ENCODE measurements at places on chromosomes 1 and 21.

- DNase-seq: no peak
Measured at GRCh38 chr21:41678924-41679318, 87.9 kb downstream of the RIPK4 start.

- DNase-seq: no peak
Measured at GRCh38 chr1:192024881-192025280, 133.4 kb upstream of the RGS18 start.

DNA sequence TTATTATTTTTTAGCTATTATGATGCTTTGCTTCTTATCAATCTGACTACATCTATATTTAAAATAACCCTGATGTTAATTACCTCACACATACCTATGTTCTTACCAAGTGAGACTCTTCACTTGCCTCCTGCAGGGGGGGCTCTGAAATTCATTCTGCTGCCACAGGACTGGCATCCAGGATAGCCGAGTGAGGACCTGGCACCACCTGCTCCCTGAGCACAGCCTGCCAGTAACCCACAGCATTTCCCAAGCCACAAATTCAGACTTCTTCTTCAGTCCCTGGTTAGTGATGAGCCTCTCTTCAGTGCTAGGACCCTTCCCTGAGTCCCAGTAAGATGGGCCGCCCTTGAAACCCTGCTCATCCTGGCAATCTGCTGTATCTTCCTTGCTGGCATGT, 296.5 kb upstream of the PLXNA2 start:
- DNase-seq: no peak

DNA sequence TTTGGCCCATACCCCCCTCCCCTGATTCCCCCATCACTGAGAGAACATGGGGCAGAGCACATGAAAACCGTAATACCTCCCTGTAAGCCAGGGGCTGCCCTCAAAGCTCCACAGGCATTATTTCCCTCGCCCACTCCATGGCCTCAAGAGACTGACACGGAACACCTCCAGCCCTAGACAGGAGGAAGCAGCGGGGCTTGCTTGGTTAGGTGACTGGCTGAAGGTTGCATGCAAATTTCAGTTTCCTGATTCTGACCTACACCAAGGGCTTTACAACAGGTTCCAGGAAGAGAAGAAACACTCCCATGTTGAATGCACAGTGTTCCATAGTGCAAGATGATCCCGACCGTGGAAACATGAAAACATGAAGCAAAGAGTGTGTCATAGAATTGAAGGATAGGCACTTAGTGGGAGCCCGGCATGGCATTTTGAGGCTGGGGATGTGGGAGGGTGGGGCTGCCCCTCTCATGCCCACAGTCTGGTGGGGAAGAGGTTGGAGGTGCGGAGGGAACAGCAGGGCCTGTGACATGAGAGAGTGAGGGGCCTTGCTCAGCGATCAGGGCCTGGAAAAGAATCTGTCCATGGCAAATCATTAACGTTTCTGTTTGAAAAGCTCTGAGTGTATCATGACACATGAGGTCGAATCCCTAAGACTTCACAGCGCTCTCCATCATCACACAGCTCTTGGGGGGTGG, 33.5 kb downstream of the GPR137B start:
- no peak for DNase-seq

DNA sequence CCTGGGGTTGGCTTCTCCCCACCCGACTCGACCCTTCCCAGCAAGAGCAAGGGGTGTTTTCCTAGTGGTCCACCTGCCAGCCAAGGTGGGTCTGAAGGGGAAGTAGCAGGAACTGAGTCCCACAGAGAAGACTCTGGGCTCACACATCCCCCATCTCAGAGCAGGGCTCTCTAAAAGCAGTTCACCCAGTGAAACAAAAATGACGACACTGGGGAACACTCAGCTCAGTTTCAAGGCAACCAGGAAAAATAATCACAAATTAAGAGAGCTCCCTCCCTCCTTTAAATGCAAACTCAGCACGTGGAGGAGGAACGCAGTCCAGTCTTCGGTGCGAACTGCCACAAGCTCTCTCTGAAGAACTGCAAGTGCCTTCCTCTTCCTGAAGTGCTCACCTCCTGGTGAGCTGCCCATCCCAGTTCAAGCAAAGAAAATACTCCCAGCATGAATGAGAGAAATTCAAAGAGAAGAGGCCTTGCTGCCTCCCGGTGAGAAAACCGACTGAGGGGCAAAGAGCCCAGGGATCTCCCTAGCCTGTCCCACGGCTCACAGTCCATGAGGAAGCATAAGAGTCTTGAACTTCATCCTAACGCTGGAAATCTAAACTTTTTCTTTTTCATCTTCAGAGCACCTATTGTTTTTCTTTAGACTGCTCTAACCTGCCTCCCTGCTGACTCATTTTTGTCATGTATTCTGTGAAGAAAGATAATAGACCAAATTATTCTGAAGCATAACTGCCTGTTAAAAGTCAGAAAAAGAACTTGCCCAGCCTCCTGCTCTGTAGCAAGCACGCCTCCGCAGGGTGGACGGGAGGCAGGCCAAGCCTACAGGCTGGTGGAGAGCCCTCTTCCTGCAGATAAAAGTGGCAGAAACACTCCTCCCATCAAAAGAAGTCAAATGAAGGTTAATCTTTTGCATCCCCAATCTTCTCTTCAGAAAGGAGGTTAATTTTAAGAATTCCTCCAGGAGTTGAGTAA, 281.4 kb downstream of the HHIPL2 start:
- no peak for DNase-seq

DNA sequence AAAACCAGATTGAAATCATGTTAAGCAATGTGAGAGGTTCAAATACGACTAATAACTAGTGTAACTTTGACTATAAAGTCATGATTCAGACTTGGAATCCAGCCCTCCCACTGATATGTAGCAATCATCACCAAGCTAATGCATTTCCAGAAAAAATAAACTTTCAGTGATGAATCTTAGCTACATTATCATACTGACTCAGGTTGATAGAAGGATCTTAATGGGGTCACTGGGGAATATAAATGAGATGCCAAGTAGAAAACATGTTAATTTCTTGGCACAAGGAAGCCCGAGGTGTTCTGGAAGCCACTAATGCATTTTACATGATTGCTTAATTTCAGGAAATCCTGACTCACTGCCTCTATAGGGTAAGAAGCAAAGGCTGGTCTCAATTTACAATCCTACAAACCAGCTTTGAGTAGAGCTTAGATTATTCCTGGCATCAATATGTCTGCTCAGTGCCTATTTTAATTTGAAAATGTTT, 67.7 kb downstream of the SELENOF start:
- no peak for DNase-seq

DNA sequence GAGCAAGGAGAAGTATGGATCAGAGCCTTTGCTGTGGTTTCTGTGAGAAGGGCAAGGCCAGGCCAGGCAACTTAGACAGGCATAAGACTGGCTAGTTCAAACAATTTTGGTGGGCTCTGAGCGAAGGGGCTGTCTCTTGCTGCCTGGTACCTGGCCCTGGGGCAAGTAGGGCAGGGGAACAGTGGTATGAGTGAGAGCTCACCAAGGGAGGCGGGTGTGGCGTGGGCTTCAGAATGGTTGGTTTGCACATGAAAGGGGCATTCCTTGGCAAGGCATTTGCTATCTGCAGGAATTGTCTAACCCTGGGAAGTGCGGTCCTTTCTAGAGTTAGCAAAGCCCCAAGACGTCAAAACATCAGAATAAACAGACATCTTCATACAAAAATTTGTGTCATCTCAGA, 210.5 kb downstream of the CAMTA1 start:
- no peak for DNase-seq

GRCh38 chr1:6026095-6026809, 19.4 kb upstream of the KCNAB2 start:
- peak; percentile 84 for DNase-seq

DNA sequence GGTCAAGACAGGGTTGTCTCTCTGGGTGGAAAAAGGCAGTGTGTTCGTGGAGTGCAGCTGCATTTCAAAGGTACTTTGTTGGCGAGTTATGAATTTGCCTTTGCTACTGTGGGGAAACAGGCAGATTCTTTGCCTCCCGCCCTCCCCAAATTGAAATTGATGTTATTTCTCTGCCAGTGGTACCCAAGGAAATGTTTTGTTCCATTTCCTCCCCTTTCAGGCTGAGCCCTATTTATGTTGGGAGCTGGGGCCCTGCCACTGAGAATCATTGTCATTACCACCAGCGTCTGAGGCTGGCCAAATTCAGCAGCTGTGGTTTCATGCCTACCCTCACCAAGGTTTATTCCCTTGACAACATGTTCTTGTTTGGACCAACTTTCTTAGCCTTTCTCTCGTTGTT, 48.5 kb upstream of the OLIG2 start:
- DNase-seq: no peak

DNA sequence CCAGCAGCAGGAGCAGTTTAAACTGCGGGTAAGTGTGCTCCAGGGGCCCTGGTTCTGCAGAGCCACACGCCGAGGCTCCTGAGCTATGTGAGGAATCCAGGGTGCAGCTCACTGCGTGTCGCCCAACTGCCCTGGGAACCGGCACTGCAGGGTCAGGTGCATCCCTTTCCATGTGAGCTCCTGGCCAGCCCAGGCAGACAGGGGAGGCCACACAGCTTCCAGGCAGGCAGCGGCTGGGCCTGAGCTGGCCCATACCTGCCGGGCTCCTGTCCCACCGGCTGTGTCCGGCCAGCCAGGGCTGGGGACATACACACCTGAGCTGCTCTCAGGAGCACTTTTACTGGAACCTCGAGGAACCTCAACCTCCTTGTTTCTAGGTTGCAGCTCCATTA, 18.6 kb upstream of the COL18A1 start:
- no peak for DNase-seq

DNA sequence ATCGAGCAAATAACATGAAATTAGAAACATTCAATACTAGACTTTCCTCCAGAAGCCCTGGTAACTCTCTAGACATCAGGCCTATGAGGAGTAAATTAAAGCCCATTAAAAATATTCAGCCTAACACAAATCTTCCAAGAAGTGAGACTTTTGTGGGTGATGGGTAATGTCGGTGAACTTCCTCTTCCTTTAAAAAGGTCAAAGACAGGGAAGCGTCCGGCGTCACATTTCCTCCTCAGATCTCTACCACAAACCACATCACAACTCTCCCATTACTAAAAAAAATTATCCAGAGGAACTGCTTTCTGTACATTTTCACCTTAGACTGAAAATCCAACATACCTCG, 1.4 kb downstream of the EIF4G3 start:
- DNase-seq: no peak

DNA sequence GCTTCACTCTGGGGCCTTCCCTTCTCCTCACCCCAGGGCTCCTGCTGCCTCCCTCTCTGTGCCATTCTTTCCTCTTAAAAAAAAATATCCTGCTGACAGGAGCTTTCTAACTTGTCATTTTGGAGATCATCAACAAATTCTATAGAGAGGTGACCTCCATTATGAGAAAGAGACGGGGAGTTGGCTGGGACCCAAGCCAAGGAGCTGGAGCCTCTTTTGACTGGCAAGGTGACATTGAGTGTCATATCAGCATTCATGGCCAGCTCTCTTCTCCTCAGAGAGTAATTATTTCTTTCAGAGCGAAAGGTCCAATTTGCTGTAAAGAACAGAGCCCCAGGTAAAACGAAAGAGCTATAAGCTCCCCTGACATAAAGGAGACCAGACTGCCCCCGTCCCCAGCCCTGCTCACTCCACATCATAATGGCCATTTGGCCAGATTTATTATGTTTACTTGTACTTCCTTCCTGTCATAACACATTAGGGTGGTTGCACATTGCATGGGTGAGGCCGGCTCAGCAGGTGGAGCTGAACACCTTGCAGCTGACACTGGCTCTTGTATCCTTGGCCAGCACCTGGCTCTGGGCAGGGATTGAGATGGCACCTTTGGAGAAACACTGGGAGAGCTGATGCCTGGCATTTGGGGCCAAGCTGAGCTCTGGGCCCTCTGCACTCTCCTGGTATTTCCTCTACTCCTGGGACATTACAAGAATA, 404.0 kb upstream of the VAMP3 start:
- no peak for DNase-seq

GRCh38 chr21:32082466-32082865, 196.4 kb downstream of the MIS18A start:
- no peak for DNase-seq

DNA sequence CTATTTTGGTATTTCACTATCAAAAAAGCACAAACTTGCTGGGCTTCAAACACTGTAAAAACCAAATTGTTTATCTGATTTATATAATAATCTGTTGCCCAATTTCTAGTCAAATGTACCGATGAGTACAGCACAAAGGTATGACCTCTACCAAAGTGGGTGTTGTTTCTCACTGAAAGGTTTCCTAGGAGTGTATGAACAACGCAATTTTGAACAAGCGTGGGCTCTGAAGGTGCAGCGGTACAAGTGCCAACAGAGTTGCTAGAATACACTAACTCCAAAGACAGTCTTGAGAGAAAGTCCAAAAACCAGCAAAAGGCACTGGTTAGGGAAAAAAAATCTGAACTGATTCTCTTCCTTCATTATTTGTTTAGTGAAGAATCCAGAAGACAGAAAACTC, 130.4 kb downstream of the ATP1B1 start:
- DNase-seq: no peak

DNA sequence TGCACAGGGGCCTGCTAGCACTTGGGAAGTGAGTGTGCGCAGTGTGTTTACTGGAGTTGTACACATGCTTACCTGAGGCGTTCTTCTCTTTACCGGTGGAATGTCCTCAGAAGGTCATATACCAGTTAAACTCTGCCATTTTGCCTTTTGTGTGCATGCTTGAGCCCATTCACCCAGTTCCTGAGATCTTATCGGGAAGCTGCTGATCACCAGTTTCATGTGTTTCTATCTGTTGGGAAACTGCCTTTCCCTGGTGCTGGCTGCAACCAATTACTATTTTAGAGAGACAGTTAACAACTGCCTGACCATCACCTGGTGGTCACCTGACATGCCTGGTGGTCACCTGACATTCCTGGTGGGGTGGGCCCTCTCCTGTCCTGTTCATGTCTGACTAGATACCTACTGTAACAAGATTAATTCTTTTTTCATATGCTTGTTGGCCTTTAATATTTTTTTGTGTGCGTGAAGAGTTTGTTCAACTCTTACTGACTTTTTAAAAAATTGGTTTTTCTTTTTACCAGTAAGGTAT, 137.0 kb downstream of the RASAL2 start:
- no peak for DNase-seq

GRCh38 chr1:14282707-14283106, 315.8 kb upstream of the KAZN start:
- no peak for DNase-seq

- DNase-seq: no peak
Measured at GRCh38 chr1:44354268-44354839, 703 bp downstream of the ERI3 start.

- no peak for DNase-seq
Measured at GRCh38 chr1:183675381-183675780, 22.3 kb upstream of the APOBEC4 start.

DNA sequence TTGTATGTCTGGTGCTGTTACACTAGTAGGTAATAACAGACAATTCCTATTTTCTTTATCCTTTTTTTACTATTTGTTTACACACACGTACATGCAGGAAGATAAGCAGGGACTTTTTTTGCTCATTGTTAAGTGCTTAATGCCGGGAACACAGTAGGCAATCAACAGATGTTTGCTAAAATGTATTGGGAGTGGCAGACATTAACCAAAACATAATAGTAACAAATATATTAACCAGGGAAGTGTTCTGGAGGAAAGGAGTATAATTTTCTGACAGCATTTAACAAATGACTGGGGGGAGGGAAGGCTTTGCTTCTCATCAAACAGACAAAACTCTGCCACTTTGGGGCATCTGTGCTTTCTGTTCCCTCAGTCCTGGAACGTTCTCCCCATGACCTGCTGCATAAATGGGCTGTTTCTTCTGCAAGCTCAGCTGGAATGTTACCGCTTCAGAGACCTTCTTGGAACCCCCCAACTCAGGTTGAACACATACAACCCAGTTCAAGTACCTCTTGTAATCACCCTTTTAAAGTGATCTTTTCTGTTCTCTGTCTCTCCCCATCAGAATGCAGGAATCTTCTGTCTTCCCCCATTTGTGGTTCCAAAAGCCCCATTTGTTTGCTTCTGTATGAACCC, 2.1 kb downstream of the CR1L start:
- DNase-seq: no peak

- DNase-seq: no peak
Measured at GRCh38 chr1:221188458-221188857, 309.2 kb downstream of the HLX start.

Measured in stimulated activated CD4-positive, alpha-beta T cell treated with anti-CD3 and anti-CD28 coated beads, TNF-alpha, amount 100 ng/mL, for 4 hours (primary cell).